ENCODE measurements at places on chromosomes 2 and 18.

GRCh38 chr2:108605947-108606346, 71.7 kb downstream of the LIMS1 start:
- H3K27ac ChIP-seq = no peak overlapping the region
- no peaks in the 10 kb centered on the region for H3K36me3 ChIP-seq
- peaks cover 34% of the 10 kb centered on the region for H3K4me1 ChIP-seq
- H3K4me3 ChIP-seq = no peak overlapping the region

- DNase-seq = no peak
- H3K27me3 ChIP-seq = no peaks in the 10 kb centered on the region
- no peak overlapping the region for H3K27ac ChIP-seq
Measured at GRCh38 chr18:52572036-52573000, 232.3 kb downstream of the DCC start.

DNA sequence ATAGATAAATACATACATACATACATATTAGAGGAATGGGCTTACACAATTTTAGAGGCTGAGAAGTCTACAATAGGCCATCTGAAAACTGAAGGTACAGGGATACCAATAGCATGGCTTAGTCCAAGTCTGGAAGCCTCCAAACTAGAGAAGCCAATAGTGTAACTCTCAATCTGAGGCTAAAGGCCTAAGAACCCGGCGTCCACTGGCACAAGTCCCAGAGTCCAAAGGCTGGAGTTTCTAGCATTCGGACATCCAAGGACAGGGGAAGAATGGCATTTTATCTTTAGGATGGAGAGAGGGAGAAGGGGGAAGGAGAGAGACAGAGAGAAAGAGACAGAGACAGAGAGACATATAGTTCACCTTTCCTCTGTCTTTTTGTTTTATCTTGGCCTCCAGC, 63.7 kb upstream of the SYT4 start:
- H3K4me1 ChIP-seq = no peaks in the 10 kb centered on the region
- no peak overlapping the region for H3K27ac ChIP-seq
- no peak for DNase-seq

- DNase-seq = no peak
- H3K36me3 ChIP-seq = no peaks in the 10 kb centered on the region
- no peak overlapping the region for H3K4me3 ChIP-seq
- H3K4me1 ChIP-seq = no peaks in the 10 kb centered on the region
- no peaks in the 10 kb centered on the region for H3K27me3 ChIP-seq
Measured at GRCh38 chr2:6896930-6897759, 19.6 kb downstream of the RSAD2 start.

DNA sequence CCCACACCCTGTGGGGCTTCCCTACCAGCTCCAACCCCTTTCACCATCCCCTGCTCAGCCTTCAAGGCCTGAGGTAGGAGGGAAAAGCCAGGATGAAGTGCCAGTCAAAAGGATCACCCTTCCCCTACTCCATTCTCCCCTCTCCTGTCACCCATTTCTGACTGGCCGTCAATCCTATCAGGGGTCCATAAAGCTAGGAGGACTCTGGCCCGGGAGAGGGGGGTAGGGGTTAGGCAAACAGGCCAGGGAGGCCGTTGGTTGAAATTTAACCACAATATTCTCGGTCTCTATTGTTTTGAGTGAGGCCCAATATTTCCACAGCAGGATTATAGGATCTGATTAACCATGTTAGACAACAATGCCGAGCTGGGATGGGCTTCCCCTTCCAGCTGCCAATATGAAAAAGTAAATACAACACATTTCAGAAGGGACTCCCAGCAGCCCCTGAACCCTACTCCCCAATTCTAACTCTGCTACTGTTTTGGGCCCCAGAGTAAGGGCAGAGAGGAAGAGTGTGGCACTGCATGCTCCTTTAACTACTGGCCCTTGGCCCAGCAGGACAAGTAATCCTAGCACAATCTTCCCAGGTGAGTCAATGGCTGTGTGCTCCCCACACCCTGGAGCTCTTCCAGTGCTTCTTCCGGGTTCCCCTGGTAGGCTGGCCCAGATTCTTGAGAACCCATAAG, 10.6 kb upstream of the IHH start:
- no peaks in the 10 kb centered on the region for H3K4me1 ChIP-seq
- no peak overlapping the region for H3K27ac ChIP-seq
- H3K27me3 ChIP-seq = no peaks in the 10 kb centered on the region
- H3K4me3 ChIP-seq = no peak overlapping the region
- DNase-seq = no peak

DNA sequence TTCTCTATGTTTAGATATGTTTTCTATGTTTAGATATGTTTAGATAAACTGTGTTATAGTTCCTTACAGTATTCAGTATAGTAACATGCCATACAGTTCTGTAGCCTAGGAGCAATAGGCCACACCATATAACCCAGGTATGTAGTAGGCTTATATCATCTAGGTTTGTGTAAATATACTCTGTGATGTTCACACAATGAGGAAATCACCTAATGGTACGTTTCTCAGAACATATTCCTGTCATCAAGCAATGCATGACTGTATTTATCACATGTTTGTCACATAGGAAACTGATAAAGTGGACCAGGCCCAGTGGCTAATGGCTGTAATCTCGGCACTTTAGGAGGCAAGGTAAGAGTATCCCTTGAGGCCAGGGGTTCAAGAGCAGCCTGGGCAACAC, 44.0 kb downstream of the RNF138 start:
- H3K4me1 ChIP-seq = no peaks in the 10 kb centered on the region
- H3K27ac ChIP-seq = no peak overlapping the region
- H3K4me3 ChIP-seq = no peak overlapping the region
- H3K27me3 ChIP-seq = no peaks in the 10 kb centered on the region

GRCh38 chr2:72917138-72917876, at the start of gene EMX1:
TSS of gene EMX1 (plus strand) at chr2:72917519. CDS start at chr2:72917853, 334 bp downstream.
- peaks cover 8% of the 10 kb centered on the region for H3K27me3 ChIP-seq
- H3K4me3 ChIP-seq = peak within 1 kb of the TSS; percentile 75
- H3K27ac ChIP-seq = peak within 1 kb of the TSS; percentile 48

GRCh38 chr18:73717570-73717969, 430.1 kb downstream of the FBXO15 start:
- H3K4me3 ChIP-seq = no peak overlapping the region
- no peaks in the 10 kb centered on the region for H3K27me3 ChIP-seq
- no peaks in the 10 kb centered on the region for H3K4me1 ChIP-seq

- no peak overlapping the region for H3K4me3 ChIP-seq
- no peaks in the 10 kb centered on the region for H3K36me3 ChIP-seq
- no peak overlapping the region for H3K27ac ChIP-seq
- no peaks in the 10 kb centered on the region for H3K4me1 ChIP-seq
Measured at GRCh38 chr2:219435701-219436100, 1.1 kb downstream of the SPEG start.

DNA sequence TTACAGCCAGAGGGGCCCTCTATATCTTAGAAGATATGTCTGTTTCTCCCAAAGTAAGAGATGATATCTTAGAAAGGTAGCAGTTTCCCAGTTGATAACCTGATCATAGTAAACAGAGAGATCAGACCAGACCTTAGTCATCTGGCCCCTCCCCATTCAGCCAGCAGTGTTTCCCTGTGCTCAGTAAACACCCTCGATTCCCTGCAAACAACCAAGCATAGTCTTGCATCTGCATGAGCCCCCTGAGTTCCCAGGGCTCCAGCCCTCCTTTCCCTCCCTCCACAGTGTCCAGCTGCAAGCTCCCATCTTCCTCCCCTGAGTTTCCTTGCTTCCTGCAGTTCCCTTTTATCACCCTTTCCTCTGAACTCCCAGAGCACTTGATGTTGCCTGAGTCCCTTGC, 20.3 kb downstream of the NRP2 start:
- H3K27me3 ChIP-seq = no peaks in the 10 kb centered on the region
- DNase-seq = no peak
- H3K36me3 ChIP-seq = no peaks in the 10 kb centered on the region
- no peak overlapping the region for H3K27ac ChIP-seq

DNA sequence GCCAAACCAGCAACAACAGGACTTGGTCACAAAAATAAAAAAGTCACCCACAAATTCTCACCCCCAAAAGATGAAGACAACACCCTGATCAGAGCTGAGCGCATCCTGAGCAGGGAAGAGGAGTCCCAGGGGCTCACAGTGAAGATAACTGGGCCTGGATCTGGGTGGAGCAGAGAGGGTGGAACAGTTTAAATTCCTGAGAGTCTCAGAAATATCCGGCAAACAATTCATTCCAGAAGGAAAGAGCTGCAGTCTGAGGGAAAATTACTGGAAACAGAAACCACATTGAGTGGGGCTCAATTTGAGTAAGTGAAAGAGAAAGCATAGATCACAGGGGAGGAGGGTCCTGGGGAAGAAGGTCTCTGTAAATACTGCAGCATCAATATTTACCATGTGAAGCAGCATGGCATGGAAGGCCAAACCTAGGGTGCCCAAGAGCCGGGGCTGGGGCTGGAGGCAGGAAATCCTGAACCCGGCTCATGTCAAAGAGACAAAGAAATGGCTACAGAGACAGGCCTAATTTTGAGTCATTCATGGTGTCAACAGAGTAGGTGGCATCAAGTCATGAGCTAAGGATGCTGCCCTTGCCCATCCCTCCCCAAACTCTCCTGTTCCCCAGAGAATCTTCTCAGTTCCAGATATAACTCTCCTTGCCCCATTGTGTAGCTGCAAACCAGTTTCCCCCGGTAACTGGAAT, 61.4 kb upstream of the ZBTB7C start:
- H3K4me3 ChIP-seq = no peak overlapping the region
- DNase-seq = no peak
- no peak overlapping the region for H3K27ac ChIP-seq
- no peaks in the 10 kb centered on the region for H3K36me3 ChIP-seq

GRCh38 chr2:152063325-152063924, 35.4 kb downstream of the CACNB4 start:
- no peaks in the 10 kb centered on the region for H3K36me3 ChIP-seq
- no peaks in the 10 kb centered on the region for H3K27me3 ChIP-seq
- no peak overlapping the region for H3K27ac ChIP-seq
- H3K4me3 ChIP-seq = no peak overlapping the region

DNA sequence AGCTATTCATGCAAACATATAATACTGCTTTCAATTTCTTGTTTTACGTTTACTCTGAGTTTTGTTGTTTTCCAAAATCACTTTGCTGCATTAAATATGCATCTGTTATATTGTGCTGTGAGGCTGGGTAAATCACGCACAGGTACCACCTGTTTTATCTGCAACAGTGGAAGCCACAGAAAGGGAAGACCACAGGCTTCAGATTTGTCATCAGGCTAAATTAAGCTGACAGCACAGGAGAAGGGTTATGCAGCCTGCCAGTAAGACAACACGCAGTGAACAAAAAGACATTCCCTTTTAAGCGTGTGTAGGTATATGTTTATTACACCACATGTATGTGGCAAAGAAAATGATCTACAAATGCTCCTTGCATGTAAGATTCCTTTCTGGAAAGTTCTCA, 38.2 kb downstream of the ZNF516 start:
- peaks cover 15% of the 10 kb centered on the region for H3K4me1 ChIP-seq
- peaks cover 13% of the 10 kb centered on the region for H3K36me3 ChIP-seq
- no peaks in the 10 kb centered on the region for H3K27me3 ChIP-seq
- H3K4me3 ChIP-seq = peak overlapping the region; percentile 57
- H3K27ac ChIP-seq = peak overlapping the region; percentile 48

GRCh38 chr2:138086576-138086975, 122.3 kb downstream of the HNMT start:
- H3K4me1 ChIP-seq = no peaks in the 10 kb centered on the region
- H3K27me3 ChIP-seq = no peaks in the 10 kb centered on the region
- no peak overlapping the region for H3K27ac ChIP-seq
- H3K36me3 ChIP-seq = no peaks in the 10 kb centered on the region
- H3K4me3 ChIP-seq = no peak overlapping the region
- DNase-seq = no peak

- H3K27me3 ChIP-seq = no peaks in the 10 kb centered on the region
- H3K27ac ChIP-seq = peak overlapping the region; percentile 87
- H3K36me3 ChIP-seq = peaks cover 5% of the 10 kb centered on the region
- H3K4me3 ChIP-seq = peak overlapping the region; percentile 85
- DNase-seq = no peak
Measured at GRCh38 chr2:171923206-171923605, 945 bp downstream of the HAT1 start.

GRCh38 chr2:110865188-110865587, 132.8 kb downstream of the ACOXL start:
- H3K36me3 ChIP-seq = no peaks in the 10 kb centered on the region
- peaks cover 28% of the 10 kb centered on the region for H3K4me1 ChIP-seq
- H3K27me3 ChIP-seq = no peaks in the 10 kb centered on the region
- no peak overlapping the region for H3K27ac ChIP-seq
- H3K4me3 ChIP-seq = no peak overlapping the region
- DNase-seq = peak; percentile 85

GRCh38 chr18:23964282-23965238, 50.0 kb upstream of the TTC39C start:
- H3K4me1 ChIP-seq = peaks cover 22% of the 10 kb centered on the region
- H3K27me3 ChIP-seq = no peaks in the 10 kb centered on the region
- no peak overlapping the region for H3K27ac ChIP-seq
- DNase-seq = no peak
- H3K4me3 ChIP-seq = no peak overlapping the region
- no peaks in the 10 kb centered on the region for H3K36me3 ChIP-seq

- H3K27me3 ChIP-seq = no peaks in the 10 kb centered on the region
- no peaks in the 10 kb centered on the region for H3K4me1 ChIP-seq
- no peaks in the 10 kb centered on the region for H3K36me3 ChIP-seq
Measured at GRCh38 chr2:29443627-29444026, 328.4 kb downstream of the CLIP4 start.

DNA sequence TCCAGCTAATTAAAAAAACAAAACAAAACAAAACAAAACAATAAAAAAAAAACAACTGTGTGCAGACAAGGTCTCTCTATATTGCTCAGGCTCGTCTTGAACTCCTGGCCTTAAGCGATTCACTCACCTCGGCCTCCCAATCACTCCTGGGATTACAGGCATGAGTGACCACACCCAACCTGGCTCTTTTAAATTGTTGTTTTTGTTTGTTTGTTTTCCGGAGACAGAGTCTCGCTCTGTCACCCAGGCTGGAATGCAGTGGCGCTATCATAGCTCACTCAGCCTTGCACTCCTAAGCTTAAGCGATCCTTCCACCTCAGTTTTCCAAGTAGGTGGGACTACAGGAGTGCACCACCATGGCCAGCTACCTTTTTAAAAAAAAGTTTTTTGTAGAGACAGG, 201.6 kb downstream of the EN1 start:
- DNase-seq = no peak
- H3K27me3 ChIP-seq = no peaks in the 10 kb centered on the region
- no peaks in the 10 kb centered on the region for H3K36me3 ChIP-seq
- no peak overlapping the region for H3K4me3 ChIP-seq
- H3K27ac ChIP-seq = no peak overlapping the region

DNA sequence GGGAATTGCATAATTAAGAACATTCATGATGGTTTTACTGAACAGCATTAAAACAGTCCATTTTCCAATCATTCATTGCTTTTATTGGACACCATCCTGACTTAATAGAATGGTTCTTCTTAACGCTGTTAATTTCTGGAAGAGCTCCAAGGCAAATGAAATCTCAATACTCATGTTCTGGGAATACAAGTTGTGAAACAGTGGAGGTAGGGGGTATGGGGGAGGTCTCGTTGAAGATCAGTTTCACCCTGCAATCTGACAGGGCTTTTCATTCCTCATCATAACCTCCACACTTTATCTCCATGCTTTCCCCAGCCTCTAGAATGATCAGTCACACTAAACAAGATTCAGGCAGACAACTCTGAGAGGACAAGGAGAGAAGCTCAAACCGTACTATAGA, 113.6 kb downstream of the ETAA1 start:
- no peaks in the 10 kb centered on the region for H3K27me3 ChIP-seq
- H3K4me1 ChIP-seq = no peaks in the 10 kb centered on the region
- no peak overlapping the region for H3K4me3 ChIP-seq
- DNase-seq = no peak
- H3K36me3 ChIP-seq = no peaks in the 10 kb centered on the region

Measured in GM12878 (cell line).